ENCODE measurements at places on chromosomes 1 and 21. TPM values are rescaled to one million over a fixed set of nuclear protein-coding genes. Genes with fewer than 3 reads are reported as not detected.

DNA sequence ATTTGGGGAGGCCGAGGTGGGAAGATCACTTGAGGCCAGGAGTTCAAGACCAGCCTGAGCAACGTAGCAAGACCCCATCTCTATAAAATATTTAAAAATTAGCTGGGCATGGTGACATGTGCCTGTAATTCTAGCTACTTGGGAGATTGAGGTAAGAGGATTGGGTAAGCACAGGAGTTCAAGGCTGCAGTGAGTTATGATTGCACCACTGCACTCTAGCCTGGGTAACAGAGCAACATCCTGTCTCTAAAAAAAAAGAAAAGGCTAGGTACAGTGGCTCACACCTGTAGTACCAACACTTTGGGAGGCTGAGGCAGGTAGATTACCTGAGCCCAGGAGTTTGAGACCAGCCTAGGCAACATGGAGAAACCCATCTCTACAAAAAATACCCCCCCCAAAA lies 35.7 kb upstream of the RCC1 start:
- no peaks in the 10 kb centered on the region for H3K4me1 ChIP-seq
- H3K27me3 ChIP-seq, result no peaks in the 10 kb centered on the region
- H3K36me3 ChIP-seq, result peaks cover 40% of the 10 kb centered on the region
- no peak overlapping the region for H3K27ac ChIP-seq
- H3K4me3 ChIP-seq, result no peak overlapping the region
- no peak for DNase-seq

- no peaks in the 10 kb centered on the region for H3K4me1 ChIP-seq
- no peak overlapping the region for H3K27ac ChIP-seq
- no peaks in the 10 kb centered on the region for H3K36me3 ChIP-seq
Measured at GRCh38 chr21:40176724-40177123, 309.5 kb downstream of the PCP4 start.

DNA sequence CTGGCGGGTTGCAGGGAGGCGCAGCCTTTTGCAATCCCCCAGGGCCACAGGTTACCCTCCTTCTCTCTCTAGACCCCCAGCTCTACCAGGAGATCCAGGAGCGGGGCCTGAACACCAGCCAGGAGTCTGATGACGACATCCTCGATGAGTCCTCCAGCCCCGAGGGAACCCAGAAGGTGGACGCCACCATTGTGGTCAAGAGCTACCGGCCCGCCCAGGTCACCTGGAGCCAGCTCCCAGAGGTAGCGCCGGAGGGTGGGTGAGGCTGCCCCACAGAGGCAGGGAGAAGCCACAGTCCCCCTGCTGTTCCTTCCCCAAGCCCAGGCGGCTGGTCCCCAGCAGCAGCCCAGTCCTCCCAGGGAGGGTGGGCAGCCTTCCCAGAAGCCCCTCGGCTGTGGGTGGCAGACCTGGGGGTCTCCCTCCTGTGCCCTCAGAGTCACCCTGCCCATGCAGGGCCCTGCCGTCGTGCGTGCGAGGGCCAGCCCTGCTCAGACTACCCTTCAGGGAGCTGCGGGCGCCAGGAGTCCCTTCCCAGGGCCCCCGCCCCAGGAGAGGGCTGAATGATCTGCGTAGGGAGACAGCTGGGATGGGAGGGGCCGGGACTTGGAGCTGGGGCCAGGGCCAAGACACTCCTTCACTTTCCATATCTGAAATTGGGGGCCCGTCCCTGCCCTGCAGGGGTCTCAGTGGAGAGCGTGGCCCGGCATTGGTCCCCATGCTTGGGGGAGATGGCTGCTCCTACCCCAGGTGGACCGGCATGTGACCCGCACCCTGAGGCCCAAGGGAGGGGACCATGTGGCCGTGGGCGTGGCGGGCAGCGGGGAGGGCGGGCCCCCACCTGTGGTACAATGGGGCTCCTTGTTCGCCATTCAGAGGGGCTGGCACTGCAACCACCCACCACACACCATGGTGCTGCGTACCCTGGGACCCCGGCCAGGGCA lies 12.9 kb downstream of the ARHGEF16 start:
- H3K27ac ChIP-seq, result no peak overlapping the region
- DNase-seq, result peak; percentile 58
- H3K36me3 ChIP-seq, result no peaks in the 10 kb centered on the region
- no peaks in the 10 kb centered on the region for H3K4me1 ChIP-seq

GRCh38 chr1:160548183-160548582 lies 25.1 kb upstream of the SLAMF6 start:
- peaks cover 64% of the 10 kb centered on the region for H3K4me1 ChIP-seq
- H3K27ac ChIP-seq, result peak overlapping the region; percentile 75
- no peak overlapping the region for H3K4me3 ChIP-seq
- H3K36me3 ChIP-seq, result peaks cover 59% of the 10 kb centered on the region
- no peak for DNase-seq

DNA sequence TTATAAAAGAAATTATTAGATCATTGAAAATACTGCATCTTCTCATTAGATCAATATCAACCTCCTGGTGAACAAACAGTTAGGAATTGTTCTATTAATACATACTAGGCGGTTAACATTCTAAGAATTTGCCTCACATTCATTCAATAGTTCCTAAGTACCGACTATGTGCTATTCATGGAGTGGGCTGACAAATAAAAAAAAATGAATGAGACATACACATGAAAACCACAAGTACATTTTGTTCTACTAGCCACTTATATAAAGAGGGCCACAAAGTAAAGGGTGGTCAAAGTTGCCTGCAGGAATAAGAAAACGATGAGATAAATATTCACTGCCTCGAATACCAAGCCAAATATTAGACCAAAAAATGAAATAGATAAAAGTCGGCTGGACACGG lies 294.4 kb downstream of the SDCCAG8 start:
- no peaks in the 10 kb centered on the region for H3K27me3 ChIP-seq
- no peak for DNase-seq
- H3K36me3 ChIP-seq, result peaks cover 3% of the 10 kb centered on the region
- H3K4me3 ChIP-seq, result no peak overlapping the region
- H3K27ac ChIP-seq, result no peak overlapping the region
- no peaks in the 10 kb centered on the region for H3K4me1 ChIP-seq

DNA sequence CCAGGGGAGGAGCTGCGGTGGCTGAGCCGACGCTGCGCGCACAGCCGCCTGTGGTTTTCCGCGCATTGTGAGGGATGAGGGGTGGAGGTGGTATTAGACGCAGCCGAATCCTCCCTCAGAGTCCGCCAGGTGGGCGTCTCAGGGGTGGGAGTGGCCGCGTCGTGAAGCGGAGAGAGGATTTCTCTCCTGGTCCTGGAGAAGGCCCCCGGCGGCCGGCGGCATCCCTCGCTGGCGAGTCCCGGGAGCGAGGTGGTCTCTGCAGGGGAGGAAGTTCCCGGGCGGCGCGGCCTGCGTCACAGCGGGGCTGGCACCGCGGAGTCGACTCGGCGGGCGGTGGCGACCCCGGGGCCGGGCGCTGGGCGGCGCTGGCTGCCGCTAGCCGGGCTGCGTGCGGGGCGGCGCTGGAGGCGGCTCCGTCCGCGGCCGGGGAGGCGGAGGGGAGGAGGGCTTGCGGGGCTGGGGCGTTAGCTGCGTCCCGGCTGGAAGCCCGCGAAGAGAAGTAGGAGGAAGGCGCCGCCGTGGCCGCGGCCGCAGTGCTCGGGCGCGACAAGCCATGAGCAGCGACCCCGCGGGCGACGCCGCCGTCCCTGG lies at the start of gene LRRC8C:
Gene LRRC8C, plus strand, starts transcription at position 464 of the 591 bp plus-strand sequence. CDS start 53,354 bp downstream, outside the sequence.
- peak within 1 kb of the TSS; percentile 85 for H3K4me3 ChIP-seq
- H3K36me3 ChIP-seq, result no peaks in the 10 kb centered on the region
- peaks cover 34% of the 10 kb centered on the region for H3K4me1 ChIP-seq
- DNase-seq, result peak; percentile 99

- no peak overlapping the region for H3K4me3 ChIP-seq
- H3K36me3 ChIP-seq, result no peaks in the 10 kb centered on the region
- no peaks in the 10 kb centered on the region for H3K4me1 ChIP-seq
- no peak overlapping the region for H3K27ac ChIP-seq
- H3K27me3 ChIP-seq, result no peaks in the 10 kb centered on the region
Measured at GRCh38 chr1:36440044-36440443, 10.2 kb downstream of the OSCP1 start.

DNA sequence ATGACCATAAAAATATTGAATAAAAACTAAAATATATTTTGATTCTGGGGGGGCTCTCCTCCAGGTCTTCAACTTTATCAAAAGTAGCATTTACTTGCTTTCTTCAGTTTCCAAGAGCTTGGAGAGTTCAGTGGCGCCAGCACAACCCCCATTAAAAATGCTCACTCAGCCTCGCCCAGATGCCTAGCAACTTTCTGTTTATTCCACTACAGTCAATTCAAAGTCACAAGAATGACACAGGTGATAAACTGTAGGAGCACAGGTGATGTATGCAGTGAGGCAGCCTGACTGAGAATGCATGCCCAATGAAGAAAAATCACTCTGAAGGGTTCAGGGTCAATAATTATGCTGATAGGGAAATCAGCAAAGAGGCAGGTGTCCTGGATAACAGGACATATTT lies 159.4 kb upstream of the ATP1B1 start:
- no peaks in the 10 kb centered on the region for H3K4me1 ChIP-seq
- no peak for DNase-seq

- no peaks in the 10 kb centered on the region for H3K27me3 ChIP-seq
- DNase-seq, result peak; percentile 59
- H3K27ac ChIP-seq, result peak overlapping the region; percentile 55
- H3K36me3 ChIP-seq, result no peaks in the 10 kb centered on the region
Measured at GRCh38 chr1:109783436-109783835, 19.7 kb upstream of the EPS8L3 start.

- no peak overlapping the region for H3K4me3 ChIP-seq
- no peaks in the 10 kb centered on the region for H3K27me3 ChIP-seq
- DNase-seq, result no peak
- peaks cover 13% of the 10 kb centered on the region for H3K36me3 ChIP-seq
- peaks cover 93% of the 10 kb centered on the region for H3K4me1 ChIP-seq
Measured at GRCh38 chr21:44301961-44302406, 2.1 kb downstream of the PFKL start.

GRCh38 chr1:178768423-178768822 lies 43.4 kb downstream of the RALGPS2 start:
- no peaks in the 10 kb centered on the region for H3K27me3 ChIP-seq
- no peak for DNase-seq
- peaks cover 67% of the 10 kb centered on the region for H3K36me3 ChIP-seq
- H3K4me1 ChIP-seq, result no peaks in the 10 kb centered on the region
- no peak overlapping the region for H3K4me3 ChIP-seq
- no peak overlapping the region for H3K27ac ChIP-seq

GRCh38 chr1:23978805-23979204 lies 1.3 kb downstream of the SRSF10 start:
- peaks cover 69% of the 10 kb centered on the region for H3K4me1 ChIP-seq
- no peaks in the 10 kb centered on the region for H3K27me3 ChIP-seq
- H3K36me3 ChIP-seq, result no peaks in the 10 kb centered on the region
- no peak overlapping the region for H3K27ac ChIP-seq
- H3K4me3 ChIP-seq, result peak overlapping the region; percentile 87
- DNase-seq, result no peak

DNA sequence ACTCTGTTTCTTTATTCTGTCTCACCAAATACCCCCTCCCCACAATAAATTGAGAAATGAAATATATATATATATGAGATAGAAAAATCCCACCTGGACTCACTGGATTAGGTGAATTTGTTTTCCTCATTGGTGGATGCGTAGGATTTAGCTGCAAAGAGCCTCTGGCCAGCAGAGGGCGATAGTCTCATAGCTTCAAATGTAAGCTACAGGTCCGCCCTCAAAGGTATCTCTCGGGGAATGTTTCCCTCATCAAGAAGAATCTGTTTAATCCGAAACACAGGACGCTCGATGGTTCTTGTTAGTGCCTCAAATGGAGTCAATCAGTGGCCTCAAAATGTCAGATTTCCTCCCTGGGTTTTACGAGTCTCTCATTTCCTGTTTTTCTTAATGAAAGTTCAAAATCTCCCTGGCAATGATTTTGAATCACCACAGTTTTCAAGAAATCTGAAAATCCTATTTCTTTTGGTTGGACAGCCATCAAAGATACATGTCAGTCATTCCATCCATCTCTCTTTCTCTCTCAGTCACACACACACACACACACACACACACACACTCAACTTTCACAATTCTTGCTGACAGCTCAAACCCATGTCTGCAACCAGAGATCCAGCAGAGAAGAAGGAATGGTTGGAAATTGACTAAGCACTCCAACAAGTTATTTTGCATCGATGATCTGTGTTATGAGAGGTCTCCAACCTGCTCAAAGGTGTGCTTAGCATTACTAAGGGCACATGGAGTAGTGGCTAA lies 13.9 kb upstream of the CAMK1G start:
- no peak overlapping the region for H3K27ac ChIP-seq
- no peaks in the 10 kb centered on the region for H3K36me3 ChIP-seq

DNA sequence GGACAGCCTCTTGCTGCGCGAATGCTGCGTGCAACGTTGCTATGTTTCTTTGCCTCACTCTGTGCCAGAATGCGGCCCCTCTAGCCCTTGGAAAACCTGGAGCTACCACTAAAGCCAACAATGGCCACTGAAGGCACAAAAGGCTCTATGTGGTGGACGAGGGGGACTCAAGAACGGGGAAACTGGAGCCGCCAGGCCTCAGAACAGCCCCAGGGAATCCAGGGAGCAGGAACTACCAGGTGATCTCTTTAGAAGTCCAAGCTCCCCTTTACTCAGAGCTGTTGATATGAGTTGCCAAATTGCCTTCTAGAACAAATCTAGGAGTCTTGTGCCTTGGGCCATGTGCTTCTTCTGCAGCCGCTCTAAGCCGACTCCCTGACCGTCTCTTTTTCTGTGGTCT lies 113.8 kb upstream of the ERRFI1 start:
- H3K27me3 ChIP-seq, result no peaks in the 10 kb centered on the region
- no peak overlapping the region for H3K4me3 ChIP-seq
- H3K4me1 ChIP-seq, result no peaks in the 10 kb centered on the region

- no peak for DNase-seq
- H3K27me3 ChIP-seq, result no peaks in the 10 kb centered on the region
- H3K4me3 ChIP-seq, result no peak overlapping the region
- H3K27ac ChIP-seq, result no peak overlapping the region
- no peaks in the 10 kb centered on the region for H3K36me3 ChIP-seq
Measured at GRCh38 chr1:88661951-88662699, 21.9 kb upstream of the PKN2 start.

- no peaks in the 10 kb centered on the region for H3K36me3 ChIP-seq
- DNase-seq, result peak; percentile 80
- H3K27ac ChIP-seq, result peak overlapping the region; percentile 83
- H3K27me3 ChIP-seq, result peaks cover 32% of the 10 kb centered on the region
- peaks cover 13% of the 10 kb centered on the region for H3K4me1 ChIP-seq
Measured at GRCh38 chr1:31714442-31715086, 10.7 kb upstream of the COL16A1 start.

OLFML2B gene
- 12.6 TPM for total RNA-seq

FAM177B gene
- total RNA-seq, result 2.2 TPM

PGBD5 gene
- 4.9 TPM for total RNA-seq

All from spleen (tissue), 13 donors.